ENCODE measurements at places on chromosomes 12 and 14. TPM values are rescaled to one million over a fixed set of nuclear protein-coding genes. Genes with fewer than 3 reads are reported as not detected.

ADCY4 gene
- 10.2 TPM for total RNA-seq

SELPLG gene
- 137 TPM for total RNA-seq

SIX6 gene
- total RNA-seq: not detected

- DNase-seq: no peak
- peaks cover 32% of the 10 kb centered on the region for H3K4me1 ChIP-seq
Measured at GRCh38 chr12:96503976-96504375, 14.6 kb downstream of the CFAP54 start.

DNA sequence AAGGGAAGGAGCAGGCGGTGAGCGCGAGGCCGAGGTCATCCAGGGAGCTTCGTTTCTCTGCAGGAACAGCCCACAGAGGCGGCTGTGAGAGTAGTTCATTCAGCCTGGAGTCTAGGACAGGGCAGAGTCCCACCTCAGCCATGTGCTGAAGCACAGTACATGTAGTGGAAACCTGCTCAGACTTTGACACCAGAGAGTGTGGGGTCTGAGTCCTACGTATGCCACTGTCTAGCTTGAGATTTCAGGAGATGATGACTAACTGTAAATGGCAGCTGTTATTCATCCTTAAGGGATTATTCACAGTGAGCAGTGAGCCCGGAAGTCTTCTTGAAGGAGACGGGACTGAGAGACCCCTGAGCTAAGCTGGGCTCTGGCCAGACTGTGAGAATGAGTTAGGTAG lies 938 bp upstream of the SLC6A13 start:
- no peaks in the 10 kb centered on the region for H3K36me3 ChIP-seq
- no peak overlapping the region for H3K4me3 ChIP-seq
- no peak overlapping the region for H3K27ac ChIP-seq
- H3K4me1 ChIP-seq: no peaks in the 10 kb centered on the region
- no peak for DNase-seq

DNA sequence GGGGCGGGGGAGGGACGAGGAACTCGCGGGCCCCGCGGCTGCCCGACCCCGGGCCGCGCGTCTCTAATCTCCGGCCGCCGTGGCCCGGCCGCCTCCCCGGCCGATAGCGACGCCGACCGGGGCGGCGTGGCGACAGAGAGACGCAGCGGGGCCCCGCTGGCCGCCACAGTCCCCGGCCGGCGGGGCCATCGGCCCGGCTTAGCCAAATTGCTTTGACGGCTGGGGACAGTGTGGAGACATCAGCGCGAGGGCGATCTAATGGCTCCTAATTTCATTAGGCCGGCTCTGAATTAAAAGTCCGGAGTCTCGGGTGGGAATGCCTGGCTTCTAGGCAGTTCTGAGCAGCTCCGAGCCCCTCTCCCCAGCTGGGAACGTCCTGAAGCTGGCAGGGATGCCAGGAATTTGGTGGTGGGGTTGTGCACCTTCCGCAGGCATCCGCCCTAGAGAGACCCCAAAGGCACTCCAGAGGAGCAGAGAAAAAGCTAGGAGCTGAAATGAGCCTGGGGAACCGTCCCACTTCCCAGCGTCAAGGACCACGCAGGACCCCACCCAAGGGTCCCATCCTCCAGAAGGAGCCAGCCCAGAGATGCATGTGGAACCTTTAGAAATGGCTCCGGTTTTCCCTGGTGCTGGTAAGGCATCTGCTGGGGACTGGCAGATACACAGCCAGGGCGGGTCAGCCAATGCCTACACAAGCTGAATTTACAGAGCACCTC lies 9.6 kb downstream of the TBX5 start:
- no peaks in the 10 kb centered on the region for H3K4me1 ChIP-seq
- peaks cover 8% of the 10 kb centered on the region for H3K27me3 ChIP-seq
- no peak for DNase-seq
- H3K27ac ChIP-seq: no peak overlapping the region

DNA sequence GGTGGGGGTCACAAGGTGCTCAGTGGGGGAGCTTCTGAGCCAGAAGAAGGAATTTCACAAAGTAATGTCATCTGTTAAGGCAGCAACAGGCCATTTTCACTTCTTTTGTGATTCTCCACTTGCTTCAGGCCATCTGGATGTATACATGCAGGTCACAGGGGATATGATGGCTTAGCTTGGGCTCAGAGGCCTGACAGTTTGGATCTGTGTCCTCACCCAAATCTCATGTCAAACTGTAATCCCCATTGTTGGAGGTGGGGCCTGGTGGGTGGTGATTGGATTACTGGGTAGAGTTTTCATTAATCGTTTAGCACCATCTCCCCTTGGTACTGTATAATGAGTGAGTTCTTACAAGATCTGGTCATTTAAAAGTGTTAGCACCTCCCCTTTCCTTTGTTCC lies 36.4 kb downstream of the TESPA1 start:
- H3K4me3 ChIP-seq: no peak overlapping the region
- H3K36me3 ChIP-seq: peaks cover 38% of the 10 kb centered on the region
- no peak for DNase-seq
- H3K27me3 ChIP-seq: no peaks in the 10 kb centered on the region
- H3K4me1 ChIP-seq: peaks cover 6% of the 10 kb centered on the region
- H3K27ac ChIP-seq: no peak overlapping the region

DNA sequence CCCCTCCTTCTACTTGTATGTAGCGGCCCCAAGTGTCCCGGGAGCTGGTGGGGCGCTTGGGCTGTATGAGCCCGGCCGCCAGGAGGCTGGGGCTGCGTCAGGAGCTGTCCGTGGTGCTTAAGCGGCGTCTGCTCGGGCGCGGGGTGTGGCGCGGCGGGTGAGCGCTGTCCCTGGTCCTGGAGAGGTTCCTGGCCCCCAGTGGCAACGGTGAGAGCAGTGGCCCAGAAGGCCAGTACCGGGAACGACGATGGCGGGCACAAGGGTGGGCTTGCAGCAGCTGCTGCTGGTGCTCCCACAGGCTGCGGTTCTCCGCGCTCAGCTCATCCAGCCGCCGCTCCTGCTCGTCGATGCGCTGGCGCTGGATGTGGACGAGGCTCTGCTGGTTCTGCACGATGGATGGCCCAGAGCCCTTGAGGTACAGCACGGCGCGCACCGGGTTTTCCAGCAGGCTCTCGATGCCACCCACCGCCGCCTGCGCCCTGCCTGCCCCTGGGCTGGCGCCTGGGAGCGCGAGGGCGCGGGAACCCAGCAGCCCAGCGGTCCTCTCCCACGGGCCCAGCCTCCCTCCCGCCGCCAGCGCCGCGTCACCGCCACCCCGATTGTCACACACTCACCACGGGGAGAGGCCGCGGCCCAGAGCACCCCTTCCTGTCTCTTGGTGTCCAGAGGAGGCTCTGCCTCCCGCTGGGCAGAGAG lies 41.9 kb upstream of the FKBP4 start:
- H3K4me1 ChIP-seq: no peaks in the 10 kb centered on the region
- no peaks in the 10 kb centered on the region for H3K36me3 ChIP-seq
- no peak overlapping the region for H3K27ac ChIP-seq
- H3K27me3 ChIP-seq: no peaks in the 10 kb centered on the region
- no peak overlapping the region for H3K4me3 ChIP-seq
- DNase-seq: peak; percentile 80

- no peak overlapping the region for H3K27ac ChIP-seq
- H3K4me1 ChIP-seq: no peaks in the 10 kb centered on the region
- H3K36me3 ChIP-seq: no peaks in the 10 kb centered on the region
- no peak for DNase-seq
- no peaks in the 10 kb centered on the region for H3K27me3 ChIP-seq
- no peak overlapping the region for H3K4me3 ChIP-seq
Measured at GRCh38 chr12:131061041-131061806, 107.5 kb downstream of the ADGRD1 start.

DNA sequence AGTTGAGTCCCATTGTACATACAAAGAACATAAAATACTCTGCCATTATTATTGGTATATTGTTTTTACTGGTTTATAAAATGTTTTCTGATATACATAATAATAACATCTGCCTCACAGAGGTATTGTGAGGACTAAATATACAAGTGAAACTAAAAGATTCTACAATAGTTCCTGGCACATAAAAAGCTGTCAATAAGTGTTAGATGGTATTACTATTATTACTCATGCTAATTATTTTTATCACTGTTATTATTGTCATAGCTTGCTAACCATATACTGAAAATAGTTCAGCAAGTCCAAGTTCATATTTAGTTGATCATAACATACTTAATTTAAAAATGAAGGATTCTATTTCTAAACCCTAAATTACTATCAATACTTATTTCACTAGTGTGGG lies 34.4 kb downstream of the BTG1 start:
- peak overlapping the region; percentile 51 for H3K27ac ChIP-seq
- H3K27me3 ChIP-seq: no peaks in the 10 kb centered on the region
- no peaks in the 10 kb centered on the region for H3K36me3 ChIP-seq
- H3K4me1 ChIP-seq: peaks cover 22% of the 10 kb centered on the region

GRCh38 chr14:31678421-31679249 lies 117.4 kb downstream of the NUBPL start:
- H3K27ac ChIP-seq: no peak overlapping the region
- no peak overlapping the region for H3K4me3 ChIP-seq
- no peaks in the 10 kb centered on the region for H3K4me1 ChIP-seq
- H3K27me3 ChIP-seq: no peaks in the 10 kb centered on the region
- no peak for DNase-seq
- H3K36me3 ChIP-seq: peaks cover 13% of the 10 kb centered on the region

DNA sequence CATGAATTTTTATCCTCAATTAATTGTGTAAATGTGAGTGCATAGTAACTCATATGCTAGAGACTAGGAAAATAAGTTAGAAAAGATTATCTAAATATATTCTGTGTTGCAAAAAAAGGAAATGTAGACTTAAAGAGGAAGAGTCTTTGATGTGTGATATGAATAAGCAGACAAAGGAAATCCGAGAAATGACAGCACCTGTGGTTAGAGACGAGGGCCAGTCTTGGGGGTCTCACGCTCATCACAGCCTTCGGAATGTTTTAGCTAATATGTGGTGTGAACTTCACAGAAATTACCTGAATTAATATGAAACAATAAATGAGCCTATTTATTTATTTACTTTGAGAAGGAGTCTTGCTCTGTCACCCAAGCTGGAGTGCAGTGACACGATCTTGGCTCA lies 11.6 kb downstream of the ATP6V0A2 start:
- DNase-seq: no peak
- no peak overlapping the region for H3K4me3 ChIP-seq
- H3K27ac ChIP-seq: no peak overlapping the region
- no peaks in the 10 kb centered on the region for H3K27me3 ChIP-seq
- H3K36me3 ChIP-seq: peaks cover 60% of the 10 kb centered on the region

DNA sequence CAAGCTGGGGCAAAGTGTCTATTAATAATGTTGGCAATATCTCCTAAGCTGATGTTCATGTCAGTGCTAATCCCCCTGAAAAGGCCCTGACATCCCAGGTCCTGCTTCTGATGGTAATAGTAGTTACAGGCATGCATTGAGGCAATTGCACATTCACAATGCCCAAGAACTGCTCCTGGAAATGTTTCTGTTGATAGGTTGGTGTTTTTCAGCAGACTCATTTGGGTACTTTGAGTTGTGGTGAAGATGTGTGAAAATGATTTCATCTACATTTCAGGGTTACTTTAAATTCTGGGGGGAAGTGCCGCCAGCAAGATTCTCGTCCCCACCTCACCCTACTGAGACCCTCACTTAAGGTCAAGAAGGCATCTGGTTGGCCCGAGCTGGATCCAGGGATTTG lies 92.9 kb downstream of the BBS10 start:
- H3K4me1 ChIP-seq: no peaks in the 10 kb centered on the region
- H3K36me3 ChIP-seq: no peaks in the 10 kb centered on the region
- no peaks in the 10 kb centered on the region for H3K27me3 ChIP-seq
- no peak overlapping the region for H3K27ac ChIP-seq
- DNase-seq: no peak

Measured in naive thymus-derived CD4-positive, alpha-beta T cell (primary cell).